Renal cortical epithelial cell (primary cell): ENCODE measurements at places on chromosomes 7 and 10.

- no peak for DNase-seq
These were observed 508.4 kb downstream of the NRG3 start for GRCh38 chr10:82383350-82383749.

GRCh38 chr7:95822717-95823116 is 50.4 kb downstream of the DYNC1I1 start:
- DNase-seq = no peak

DNA sequence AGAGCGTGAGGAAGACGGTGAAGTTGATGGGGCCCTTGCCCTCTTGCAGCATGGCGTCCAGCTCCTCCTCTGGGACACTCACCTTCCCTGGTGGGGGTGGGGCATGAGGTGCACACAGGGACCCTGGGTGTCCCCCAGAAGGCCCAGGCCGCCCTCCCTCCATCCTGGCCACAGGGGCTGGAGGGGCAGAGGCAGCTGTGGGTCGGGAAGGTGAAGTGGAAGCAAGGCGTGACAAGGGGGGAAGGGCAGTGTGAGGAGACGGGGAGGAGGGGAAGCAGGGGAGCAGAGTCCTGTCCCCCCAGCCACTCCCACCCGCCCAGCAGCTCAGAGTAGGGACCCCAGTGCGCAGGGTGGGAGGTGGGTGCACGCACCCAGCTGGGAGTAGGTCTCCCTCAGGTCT is 791 bp downstream of the MYL7 start:
- DNase-seq = no peak

DNA sequence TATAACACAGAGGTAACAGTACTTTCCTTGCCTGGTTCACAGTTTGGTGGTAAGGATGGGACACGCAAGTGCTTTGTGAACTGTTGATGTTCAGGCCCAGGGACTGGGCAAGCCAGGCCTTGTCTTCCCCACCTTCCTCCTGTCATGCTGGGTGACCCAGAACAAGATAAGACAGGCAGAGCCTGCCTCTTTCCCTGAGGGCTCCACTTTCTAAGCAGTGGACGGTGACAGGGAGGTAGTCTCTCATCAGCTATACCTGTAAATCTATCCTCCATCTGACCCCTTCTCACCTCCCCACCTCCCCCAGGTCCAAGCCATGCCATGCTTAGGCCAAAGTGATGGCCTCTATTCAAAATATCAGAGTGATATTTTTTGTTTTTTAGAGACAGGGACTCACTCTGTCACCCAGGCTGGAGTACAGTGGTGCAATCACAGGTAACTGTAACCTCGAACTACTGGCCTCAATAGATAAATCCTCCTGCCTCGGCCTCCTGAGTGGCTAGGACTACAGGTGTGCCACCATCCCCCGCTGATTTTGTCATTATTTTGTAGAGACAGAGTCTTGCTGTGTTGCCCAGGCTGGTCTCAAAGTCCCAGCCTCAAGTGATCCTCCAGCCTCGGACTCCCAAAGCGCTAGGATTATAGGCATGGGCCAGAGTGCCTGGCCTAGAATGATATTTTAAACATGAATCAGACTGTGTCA is 42.8 kb downstream of the PDLIM1 start:
- DNase-seq = no peak

GRCh38 chr7:23093111-23093510 is 12.5 kb upstream of the KLHL7 start:
- no peak for DNase-seq
